Activated CD4-positive, alpha-beta T cell treated with anti-CD3 and anti-CD28 coated beads for 4 hours (primary cell): ENCODE measurements at places on chromosomes 2 and 18.

DNA sequence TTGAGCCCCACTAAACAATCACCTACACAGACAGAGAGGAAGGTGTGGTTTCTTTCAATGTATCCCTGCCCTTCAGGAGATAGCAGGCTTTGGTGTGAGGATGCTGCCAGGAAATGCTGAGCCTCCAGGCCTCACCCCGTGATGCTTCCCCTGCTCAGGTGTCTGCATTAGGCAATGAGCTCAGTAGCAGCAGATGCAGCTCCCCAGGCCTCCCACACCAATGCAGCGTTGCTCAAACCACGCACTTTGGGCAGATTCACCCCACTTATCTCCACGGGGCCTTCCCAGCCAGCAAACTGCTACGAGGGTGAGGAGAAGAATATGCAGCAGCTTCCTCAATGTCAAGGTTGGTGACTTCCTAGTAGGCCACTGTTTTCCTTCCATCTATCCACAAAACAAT, 229.3 kb upstream of the PXDN start:
- no peak for DNase-seq

DNA sequence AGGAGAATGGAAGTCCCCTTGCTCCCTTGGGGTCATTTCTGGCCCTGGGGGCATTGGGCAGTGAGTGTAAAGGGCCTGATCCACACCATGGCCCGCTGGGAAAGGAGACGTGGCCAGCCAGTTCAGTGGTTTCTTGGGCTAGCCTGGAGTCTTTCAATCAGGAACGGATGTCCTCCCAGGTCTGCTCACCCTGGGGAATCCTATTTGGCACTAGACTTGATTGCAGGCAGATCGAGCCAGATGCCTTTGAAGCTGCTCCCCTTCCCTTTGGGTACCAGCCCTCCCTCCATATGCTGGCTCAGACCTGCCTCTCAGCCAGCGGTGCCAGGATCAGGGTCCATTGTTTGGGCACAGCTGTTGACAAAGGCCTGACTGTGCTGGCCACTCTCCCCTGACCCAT, 11.0 kb downstream of the FBLN7 start:
- DNase-seq, result no peak

DNA sequence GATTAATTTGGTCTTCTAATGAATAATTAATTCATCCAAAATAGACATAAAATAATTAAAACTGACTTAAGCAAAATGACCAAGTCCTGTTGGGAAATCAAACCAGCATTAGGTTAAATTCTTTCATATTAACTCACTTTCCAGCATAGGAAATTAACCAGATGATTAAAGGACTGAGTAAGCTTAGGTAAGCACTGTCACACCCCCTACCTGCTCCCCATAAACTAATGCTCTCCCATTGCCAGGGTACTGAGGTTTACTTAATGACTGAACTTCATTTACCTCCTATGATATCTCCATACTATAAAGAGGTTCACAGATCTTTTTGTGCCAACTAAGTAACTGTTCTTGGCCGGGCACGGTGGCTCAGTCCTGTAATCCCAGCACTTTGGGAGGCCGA, 13.7 kb downstream of the DSC2 start:
- DNase-seq, result no peak

DNA sequence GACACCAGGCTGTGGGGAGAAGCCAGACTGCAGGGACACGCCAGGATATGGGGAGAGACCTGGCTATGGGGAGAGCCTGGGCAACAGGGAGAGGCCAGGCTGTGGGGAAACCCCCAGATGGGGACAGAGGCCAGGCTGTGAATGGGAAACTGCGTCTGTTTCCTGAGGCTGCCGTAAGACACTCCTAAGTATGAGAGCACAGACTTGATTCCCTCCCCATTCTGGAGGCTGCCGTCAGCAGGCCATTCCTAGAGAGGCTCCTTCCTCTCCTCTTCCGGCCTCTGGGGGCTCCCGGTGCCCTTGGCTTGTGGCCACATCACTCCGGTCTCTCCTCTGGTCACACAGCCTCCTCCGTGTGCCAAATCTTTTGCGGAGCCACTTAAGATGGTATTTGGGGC, 32.3 kb downstream of the ADI1 start:
- DNase-seq, result no peak

- no peak for DNase-seq
These were observed 375.5 kb upstream of the SLC8A1 start for GRCh38 chr2:40827392-40827791.

- no peak for DNase-seq
These were observed 451.4 kb upstream of the ST6GAL2 start for GRCh38 chr2:107337209-107337898.

DNA sequence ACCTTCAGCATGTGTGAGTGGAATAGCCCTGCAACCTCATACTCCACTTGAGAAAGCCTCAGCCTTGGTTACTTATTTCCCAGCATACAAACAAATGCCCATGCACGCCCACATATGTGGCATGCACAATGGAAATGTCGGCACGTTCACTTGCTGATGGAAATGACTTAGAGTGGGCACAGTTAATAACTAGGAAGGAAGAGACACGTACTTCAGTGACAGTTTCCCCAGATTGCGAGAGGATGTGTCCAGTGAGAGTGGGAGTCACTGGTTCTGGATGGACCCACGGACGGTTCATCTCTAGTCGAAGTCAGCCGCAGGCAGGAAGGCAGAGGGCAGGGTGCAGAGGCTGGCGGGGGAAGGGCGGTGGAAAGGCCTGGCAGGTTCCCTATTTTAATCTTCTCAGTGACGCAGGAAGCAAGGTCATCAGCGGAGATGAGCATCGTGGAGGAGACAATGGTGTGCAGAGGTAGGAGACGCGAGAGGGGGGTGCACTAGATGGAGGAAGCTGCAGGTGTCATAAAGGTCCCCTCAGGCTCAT, 350.7 kb upstream of the MYT1L start:
- no peak for DNase-seq

GRCh38 chr18:55695091-55695490, 107.1 kb upstream of the TCF4 start:
- no peak for DNase-seq
